ENCODE measurements at places on chromosomes 13 and 19. TPM values are rescaled to one million over a fixed set of nuclear protein-coding genes. Genes with fewer than 3 reads are reported as not detected.

- DNase-seq, result no peak
Measured at GRCh38 chr13:52842441-52842840, 6.0 kb downstream of the PCDH8 start.

DNA sequence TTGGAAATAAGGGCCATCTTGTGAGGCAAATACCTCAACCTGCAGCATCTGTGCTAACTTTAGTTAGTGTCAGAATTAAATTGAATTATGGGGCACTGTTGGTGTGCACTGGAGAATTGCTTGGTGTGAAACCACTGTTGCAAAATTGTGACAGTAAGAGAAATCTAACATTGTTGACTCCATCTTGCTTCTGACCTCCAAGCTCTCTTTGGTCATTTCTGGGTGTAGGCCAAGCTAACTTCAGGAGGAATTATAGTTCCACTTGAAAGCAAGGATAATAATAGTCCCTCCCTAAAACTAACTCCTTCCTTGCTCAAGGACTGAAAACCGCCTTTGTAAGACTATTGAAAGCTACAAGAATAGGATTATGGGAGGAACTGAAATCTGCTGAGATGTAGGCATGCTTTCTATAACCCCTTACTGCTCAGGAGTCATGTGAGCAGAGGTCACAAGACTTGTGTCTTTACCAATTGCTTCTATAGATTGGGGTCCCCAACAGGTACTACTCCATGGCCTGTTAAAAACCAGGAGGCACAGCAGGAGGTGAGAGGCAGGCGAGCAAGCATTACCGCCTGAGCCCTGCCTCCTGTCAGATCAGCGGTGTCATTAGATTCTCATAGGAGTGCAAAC, 24.9 kb upstream of the GAS6 start:
- no peak for DNase-seq

- no peak for DNase-seq
Measured at GRCh38 chr19:48813123-48813913, 2.5 kb upstream of the BCAT2 start.

- DNase-seq, result no peak
Measured at GRCh38 chr19:2070986-2071673, 20.1 kb upstream of the MKNK2 start.

DNA sequence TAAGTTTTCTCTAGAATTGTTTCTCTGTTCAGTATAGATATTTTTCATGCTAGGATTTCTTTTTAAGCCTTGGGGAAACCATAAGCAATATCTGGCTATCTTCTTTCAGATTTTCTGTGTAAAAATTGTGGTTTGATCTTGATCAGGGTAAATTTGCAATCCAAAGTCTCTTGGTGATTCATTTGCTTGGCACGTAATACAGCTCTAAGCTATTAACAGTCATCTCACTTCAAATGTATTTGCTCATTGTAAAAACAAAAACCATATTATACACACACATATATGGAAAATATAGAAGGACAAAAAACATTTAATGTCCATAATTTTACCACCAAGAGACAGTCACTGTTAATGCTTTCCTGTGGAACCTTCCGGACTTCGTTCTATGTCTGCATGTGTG, 191.0 kb downstream of the SHISA2 start:
- peak; percentile 78 for DNase-seq

Gene CGB1
- not detected for total RNA-seq

Gene SIGLECL1
- not detected for total RNA-seq

Gene PGLYRP1
- total RNA-seq, result not detected

Gene BSPH1
- not detected for total RNA-seq

Gene TTYH1
- not detected for total RNA-seq

Gene CGB5
- 1.1 TPM for total RNA-seq

Measured in mammary epithelial cell (primary cell).